ENCODE measurements at places on chromosomes 5 and 9.

DNA sequence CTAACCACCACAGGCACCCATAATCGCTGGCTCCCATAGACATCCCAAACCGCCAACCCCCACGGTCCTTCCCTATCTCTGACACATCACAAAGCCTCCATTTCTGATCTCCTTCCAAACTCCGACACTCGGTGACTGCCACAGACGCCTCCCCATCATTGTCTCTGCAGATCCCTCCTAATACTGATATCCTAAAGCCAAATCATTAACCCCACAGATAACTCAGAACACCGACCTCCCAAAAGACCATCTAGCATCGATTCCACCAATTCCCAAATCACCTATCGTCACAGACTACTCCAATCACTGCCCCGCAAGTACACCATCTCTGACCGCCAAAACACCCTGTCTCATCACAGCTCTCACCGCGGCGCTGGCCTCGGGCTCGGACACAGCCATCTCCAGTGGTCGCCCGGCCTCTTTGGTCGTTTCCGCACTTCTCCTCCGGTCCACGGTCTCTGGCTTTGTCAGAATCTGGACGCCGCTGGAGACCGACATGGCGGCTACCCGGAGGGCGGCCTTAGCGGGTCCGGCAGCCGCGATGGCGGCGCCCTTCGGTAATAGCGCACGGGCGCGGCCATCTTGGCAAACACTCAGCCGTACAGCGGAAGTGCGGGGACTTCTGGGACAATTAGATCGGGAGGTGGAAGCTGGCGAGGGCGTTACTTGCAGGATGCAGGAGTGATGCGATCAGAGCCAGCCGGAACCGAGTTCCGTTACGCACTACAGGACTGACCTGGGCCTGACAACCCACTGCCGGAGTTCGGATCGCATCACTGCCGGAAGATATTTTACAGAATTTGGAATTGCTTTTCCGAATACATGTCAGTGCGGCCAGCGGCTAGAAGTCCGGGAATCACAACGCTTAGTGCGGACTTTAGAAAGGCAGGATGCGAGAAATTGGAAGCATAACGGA is at the start of gene ZFP37:
Gene ZFP37, minus strand, starts transcription at position 534 of the 916 bp plus-strand sequence. Its CDS starts 36 bp downstream, at position 498.
- DNase-seq, result peak; percentile 91

GRCh38 chr5:143274952-143275351 is 128.5 kb downstream of the NR3C1 start:
- no peak for DNase-seq

GRCh38 chr5:117295941-117296340 is 721.3 kb upstream of the SEMA6A start:
- no peak for DNase-seq

DNA sequence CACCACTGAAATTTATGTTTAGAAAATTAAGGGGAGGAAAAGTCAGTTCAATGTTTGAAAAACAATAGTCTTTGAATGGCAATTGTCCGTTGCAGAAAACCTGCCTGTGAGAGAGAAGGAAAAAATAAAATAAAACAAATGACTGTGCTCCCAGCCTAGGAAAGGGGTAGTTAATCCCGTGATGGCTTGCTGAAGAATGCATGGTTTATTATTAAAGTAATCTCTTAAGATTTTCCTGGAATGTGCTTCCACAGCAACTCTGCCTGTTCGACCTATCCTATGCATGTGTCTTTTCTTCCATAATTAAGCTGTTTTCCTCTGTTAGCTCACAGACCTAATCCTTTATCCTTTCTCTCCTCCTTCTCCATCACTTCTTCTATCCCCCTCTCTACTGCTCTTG is 2.4 kb upstream of the DAB2 start:
- no peak for DNase-seq

- DNase-seq, result no peak
Observed at GRCh38 chr5:157541447-157542118, 34.0 kb downstream of the ADAM19 start.

DNA sequence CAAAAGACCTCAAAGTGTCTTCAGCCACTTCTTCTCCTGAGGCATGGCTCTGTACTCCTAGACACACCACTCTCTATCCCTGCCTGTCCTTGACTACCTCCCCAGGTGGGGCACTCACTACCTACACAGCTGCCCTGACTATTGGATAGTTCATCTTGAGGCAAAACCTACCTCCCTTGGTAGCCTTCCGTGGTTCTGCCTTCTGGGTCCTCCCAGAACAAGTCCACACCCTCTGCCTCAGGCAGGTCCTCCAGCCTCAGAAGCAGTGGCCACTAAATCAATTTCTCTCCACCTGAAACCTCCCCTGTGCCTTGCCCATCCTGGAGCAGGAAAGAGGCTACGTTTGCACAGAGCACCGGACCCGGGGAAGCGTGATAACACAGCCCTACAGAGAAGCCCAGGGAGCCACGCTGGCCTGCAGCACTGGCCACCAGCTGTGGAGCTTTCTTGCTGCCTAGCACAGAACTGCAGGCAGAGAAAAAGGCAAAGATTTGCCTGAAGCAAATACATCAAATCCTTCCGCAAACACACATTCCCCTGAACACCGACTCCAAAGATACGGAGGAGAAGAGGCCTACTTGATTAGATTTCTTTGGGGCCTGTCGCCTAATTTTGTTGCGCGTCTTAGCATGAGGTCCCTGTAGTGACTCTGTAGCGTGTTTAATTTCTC is 141.8 kb downstream of the C9orf50 start:
- DNase-seq, result no peak
